A549 treated with dexamethasone at 1 μM for 4 hours (cell line): ENCODE measurements at places on chromosomes 6 and 20. TPM values are rescaled to one million over a fixed set of nuclear protein-coding genes. Genes with fewer than 3 reads are reported as not detected.

Gene FBXL4
- 5.1 to 7.4 TPM (median 6.4 TPM) in 5 replicates for total RNA-seq

Gene KIF16B
- total RNA-seq, result 13.1 to 16.5 TPM (median 16.4 TPM) in 5 replicates

Gene C20orf144
- total RNA-seq, result 0.08 to 0.15 TPM (median 0.09 TPM) in 5 replicates

Gene GSTA1
- 0.11 TPM in 1 of 5 replicates, not detected in the others for total RNA-seq

Gene PTK7
- 4.0 to 5.0 TPM (median 4.4 TPM) in 5 replicates for total RNA-seq

Gene SIRPD
- not detected in 5 replicates for total RNA-seq

Gene MCM3
- total RNA-seq, result 71.9 to 83.1 TPM (median 76.6 TPM) in 5 replicates

Gene HLA-DMA
- 2.5 to 3.9 TPM (median 3.3 TPM) in 5 replicates for total RNA-seq

Gene ANGPT4
- total RNA-seq, result 0.02 to 0.04 TPM (median 0.03 TPM) in 4 of 5 replicates, not detected in the other

Gene SLC17A3
- total RNA-seq, result 0.86 to 1.3 TPM (median 1.1 TPM) in 5 replicates
